ENCODE measurements at places on chromosomes 3 and 15.

GRCh38 chr15:90294159-90294558, 28.7 kb downstream of the NGRN start:
- DNase-seq = no peak

DNA sequence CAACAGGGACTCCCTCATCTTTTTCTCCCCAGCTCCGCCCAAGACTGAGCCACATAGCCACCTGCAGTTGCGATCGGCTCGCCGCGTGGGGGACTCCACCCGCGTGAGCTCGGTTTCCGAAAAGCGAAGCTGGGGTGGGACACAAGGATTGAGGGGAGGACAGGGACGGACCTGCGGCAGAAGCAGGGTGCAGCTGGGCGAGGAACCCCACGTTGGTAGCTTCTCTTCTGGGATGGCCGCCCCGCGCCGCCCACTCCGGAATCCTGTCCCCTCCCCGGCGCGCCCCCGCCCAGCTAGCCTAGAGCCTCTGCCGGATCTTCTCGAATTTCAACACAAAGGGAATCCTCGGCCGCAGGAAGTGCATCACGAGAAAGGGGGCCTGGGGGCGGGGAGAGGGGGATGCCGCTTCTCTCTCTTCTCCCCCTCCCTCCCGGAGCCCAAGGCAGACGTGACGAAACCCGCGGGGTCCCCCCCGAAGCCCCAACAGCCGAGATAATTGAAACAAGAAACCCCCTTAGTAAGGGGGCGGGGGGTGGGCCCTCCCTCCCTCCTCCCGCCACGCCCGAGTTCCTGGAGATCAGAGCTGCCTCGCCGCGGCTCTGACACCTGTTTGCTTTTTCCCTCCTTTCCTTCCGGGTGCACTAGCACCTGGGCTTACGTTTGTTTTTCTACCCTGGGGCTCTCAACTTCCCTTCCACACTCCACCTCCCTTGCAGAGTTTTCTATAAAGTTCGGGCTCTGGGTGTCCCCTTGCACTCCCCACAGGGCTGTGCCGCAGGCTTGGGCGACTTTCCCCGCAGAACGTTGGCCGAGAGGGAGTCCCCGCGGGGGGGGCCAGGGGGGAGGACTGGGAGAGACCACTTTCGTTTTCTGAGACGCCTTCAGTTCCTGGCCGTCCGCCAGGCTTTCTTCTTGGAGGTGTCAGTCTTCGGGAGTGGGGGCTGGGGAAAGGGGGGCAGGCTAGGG, 1.3 kb upstream of the KCNH8 start:
- no peak for DNase-seq

GRCh38 chr3:191435981-191436380, 25.0 kb upstream of the PYDC2 start:
- DNase-seq = no peak

- DNase-seq = no peak
These were observed 32.0 kb downstream of the IQSEC1 start for GRCh38 chr3:13041113-13041776.

DNA sequence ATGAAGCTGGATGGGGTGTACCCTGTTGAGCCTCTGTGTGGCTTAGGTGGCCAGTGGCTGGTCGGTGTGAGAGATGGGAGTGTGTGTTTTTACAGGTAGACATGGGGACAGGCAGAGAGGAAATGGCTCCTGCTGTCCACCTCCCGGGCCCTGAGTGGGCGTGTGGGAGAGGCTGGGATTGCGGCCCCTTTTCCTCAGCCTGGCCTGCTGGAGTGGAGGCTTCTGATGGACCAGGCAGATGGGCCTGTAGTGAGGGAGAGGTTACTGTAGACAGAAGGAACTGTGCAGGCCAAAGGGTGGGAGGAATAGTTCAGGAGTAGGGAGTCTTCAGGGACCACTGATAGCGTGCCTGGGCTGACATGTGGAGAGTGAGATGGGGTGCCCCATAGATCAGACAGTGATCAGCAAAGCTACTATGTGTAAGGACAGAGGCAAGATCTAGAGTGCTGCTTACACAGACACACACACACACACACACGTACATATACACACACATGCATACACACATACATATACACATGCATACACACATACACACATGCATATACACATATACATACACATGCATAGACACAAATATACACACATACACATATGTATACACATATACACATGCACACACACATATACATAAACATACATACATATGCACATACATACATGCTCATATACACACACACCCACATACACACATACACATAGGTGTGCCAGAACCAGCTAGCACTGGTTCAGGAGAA, 26.4 kb downstream of the ACAA1 start:
- no peak for DNase-seq

DNA sequence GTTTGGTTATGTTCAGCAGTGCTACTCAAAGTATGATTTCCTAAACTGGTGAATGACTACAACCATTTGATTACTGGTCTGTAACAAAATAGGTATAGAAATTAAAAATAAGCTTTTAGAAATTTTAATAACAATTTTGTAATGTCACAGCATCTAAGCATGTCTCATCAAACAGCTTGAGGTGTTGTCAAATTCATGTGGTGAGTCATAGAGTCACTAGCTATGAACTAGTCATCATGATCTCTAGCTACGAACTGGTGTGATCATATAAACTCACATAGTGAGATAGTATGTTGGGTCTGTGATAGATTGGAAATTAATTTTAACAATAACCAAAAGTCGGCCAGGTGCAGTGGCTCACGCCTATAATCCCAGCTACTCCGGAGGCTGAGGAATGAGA, 213.9 kb upstream of the RBMS3 start:
- DNase-seq = no peak

GRCh38 chr15:45314960-45315359, 62.9 kb downstream of the SLC28A2 start:
- no peak for DNase-seq

DNA sequence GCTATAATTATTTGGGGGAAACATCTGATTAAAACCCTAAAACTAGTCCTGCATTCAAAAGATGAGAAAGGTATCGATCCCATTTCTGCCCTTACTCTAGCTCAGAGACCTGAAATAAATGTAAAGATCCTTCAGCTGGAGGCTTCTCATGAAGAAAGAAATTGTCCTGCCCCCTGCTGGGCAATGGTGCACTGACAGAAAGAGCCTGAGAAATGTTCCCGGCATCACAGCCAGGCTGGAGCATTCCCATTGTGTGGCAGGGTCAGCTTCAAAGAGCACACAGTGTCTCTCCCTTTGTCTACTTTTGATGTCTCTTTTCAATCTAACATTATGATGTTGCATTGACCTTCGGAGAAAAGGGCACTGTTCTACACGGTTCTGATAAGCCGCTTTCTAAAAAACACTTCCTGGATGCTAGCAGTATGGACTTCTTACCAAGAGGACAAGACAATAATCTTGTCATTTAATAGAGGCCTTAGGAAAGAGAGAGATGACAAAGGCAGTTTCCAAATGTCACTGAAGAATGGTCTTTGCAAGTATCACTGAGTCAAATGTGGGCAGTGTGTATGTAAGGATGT, 287.5 kb downstream of the MAGI1 start:
- DNase-seq = no peak

DNA sequence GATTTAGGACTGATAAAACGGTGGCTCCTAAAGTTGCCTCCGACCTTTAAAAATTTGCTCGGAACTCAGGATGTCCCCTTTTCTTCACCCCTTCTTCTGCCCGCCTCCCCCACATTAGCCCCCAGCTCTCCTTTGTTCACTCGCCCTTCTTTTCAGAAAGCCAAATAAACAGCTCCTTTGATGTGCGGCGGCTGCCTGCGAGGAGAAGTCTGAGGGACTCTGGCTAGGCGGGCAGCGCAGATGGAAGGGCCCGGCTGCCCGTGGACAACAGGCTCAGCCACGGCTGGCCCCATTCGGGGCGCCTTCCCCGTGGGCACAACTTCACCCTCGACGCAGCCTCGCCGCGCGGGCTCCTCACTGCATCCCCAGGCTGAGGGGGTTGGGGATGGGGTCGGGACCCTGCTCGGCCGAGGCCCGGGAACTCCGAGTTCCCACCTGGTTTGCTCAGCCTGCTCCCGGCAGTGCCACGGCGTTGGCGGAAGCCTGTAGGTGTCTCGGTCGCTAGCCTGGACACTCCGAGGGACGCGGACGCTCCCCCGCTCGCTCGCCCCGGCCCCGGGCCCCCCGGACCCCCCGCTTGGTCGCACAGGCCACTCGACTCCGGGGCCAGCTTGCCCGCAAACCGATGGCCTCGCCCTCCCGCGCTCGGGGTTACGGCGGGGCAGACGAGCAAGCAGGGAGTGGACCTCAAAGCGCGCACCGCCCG, 897 bp upstream of the TLE3 start:
- DNase-seq = no peak

DNA sequence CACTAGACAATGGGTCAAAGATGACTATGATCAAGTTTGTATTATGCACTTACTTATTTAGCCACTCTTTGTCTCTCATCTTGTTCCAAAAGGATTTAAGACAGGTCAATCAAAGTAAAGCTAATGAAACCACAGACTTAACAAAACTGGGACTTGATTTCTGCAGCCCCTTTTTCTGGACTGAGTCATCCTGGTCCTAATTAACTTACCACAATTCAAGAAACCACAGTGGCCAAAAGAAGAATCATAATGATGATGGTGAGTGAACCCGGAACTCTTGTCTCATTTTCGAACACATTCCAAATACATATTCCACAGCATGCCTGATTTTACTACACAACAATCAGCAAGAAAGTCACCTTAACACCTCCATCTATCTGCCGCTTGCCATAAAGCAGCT, 1333.0 kb downstream of the ROBO1 start:
- DNase-seq = no peak

DNA sequence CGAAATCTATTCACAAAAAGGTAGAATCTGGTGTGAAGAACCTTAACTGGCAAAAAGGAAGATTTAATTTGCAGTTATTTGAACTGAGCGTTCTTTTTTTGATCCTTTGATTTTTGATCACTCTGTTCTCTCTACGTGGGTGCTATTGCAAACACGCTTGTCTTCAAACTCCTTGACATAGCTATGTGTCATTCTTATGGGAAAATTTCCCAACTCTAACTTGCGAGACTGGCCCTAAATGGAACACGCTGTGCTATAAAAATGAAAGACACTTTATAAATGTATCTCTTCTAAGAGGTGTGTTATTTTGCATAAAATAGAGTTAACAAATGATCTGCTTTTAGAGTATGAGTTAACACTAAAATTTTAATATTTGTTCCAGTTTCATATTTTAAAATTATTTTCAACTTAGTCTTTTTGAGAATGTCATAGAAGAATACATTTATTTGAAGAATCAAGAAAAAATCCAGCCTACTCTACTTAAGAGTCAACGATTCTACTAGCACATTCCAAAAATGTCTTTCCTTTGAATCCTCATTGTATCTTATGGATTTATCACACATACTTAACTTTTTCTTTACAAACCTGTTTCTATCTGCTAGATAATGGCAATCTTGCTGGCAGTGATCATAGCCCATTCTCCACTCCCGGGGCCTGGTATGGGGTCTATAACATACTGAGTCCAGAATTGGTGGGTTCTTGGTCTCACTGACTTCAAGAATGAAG, 610.0 kb upstream of the TBL1XR1 start:
- no peak for DNase-seq

GRCh38 chr3:47912006-47912504, 104.2 kb downstream of the MAP4 start:
- DNase-seq = no peak

DNA sequence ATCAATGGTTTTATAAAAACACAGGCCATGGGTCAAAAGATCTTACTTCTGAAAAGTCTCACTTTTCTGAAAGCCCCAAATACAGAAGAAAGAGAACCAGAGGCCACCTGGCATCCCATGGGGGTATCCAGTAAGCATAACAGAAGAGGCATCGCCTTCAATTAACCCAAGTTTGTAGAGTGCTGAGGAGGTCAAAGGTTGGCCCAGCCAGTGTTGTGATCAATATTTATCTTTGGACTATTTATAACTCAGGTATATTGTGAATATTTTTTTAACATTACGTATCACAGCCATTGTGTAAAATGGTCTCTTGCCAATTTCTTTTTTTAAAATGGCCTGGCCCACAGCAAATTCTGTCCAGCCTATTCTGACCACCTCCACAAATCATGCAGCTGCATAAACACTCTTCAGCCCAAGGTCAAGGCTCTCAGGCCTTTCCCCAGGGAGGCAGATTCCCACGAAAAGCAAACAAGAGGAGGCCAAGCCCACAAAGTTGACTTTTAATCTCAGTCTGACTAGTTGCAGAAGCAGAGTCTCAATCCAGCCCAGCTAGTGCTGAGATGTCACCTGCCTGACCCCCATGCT, 26.2 kb upstream of the SPTBN5 start:
- DNase-seq = no peak

DNA sequence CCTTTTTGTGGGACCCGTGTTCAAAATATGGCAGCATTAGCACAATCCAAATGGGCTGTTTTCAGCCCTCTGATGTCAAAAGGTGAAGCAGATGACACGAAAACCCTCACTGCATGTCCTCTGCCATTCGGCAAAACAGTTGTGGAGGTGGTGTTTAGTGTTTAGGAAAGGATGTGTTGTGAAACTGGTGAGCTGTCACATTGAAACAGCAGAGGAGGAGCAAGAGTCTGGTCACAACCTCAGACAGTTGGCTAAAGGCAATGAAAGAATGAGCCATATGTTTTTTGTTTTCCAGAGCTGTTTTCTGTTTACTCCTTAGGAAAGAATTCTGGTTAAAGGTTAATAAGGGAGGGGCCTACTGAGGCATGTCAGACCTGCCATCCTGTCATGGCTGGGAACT, 140.7 kb downstream of the VPS8 start:
- no peak for DNase-seq

DNA sequence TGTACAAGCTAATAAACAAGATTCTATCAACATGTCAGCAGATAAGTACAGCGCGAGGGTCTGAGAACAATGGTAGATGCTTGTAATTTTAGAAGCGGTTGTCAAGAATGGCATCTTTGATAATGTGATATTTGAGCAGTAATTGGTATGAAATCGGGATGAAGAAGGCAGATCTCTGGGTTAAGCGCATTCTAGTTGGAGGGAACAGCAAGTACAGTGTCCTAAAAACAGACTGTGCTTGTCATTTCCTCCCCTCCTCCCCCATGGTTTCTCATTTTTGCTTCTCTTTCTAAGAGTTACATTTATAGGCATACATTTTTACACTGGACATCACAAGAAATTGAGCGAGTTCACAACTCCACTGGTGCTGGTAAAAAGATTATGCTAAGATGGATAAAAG, 23.3 kb downstream of the TGFBR2 start:
- no peak for DNase-seq

DNA sequence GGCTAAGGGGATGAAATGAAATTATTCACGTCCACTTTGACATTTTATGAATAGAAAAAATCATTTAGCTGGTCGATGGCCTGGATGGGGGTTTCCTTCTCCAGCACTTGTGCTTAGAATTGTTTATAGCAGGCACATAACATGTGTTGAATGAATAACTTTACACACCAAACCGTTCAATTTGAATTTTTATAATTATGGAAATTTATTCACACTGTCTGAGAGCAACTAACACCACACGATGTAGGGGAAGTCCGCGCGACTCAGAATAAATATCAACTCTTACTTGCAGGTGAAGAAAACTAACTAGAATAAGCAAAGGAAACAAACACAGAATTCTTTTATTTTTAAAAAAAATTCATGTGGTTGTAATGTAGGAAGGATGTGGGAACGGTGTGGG, 81.3 kb downstream of the MINAR1 start:
- DNase-seq = no peak

- DNase-seq = peak; percentile 26
These were observed 72.6 kb downstream of the NPTN start for GRCh38 chr15:73560501-73561117.
